Activated B cell treated with CpG ODN at 0.5 μM for 24 hours (primary cell): ENCODE measurements at places on chromosomes 5 and 9.

GRCh38 chr9:116502746-116503145 lies 184.4 kb upstream of the TRIM32 start:
- H3K27ac ChIP-seq = no peak overlapping the region
- peaks cover 14% of the 10 kb centered on the region for H3K4me1 ChIP-seq
- peaks cover 1% of the 10 kb centered on the region for H3K27me3 ChIP-seq
- DNase-seq = no peak
- no peaks in the 10 kb centered on the region for H3K36me3 ChIP-seq

DNA sequence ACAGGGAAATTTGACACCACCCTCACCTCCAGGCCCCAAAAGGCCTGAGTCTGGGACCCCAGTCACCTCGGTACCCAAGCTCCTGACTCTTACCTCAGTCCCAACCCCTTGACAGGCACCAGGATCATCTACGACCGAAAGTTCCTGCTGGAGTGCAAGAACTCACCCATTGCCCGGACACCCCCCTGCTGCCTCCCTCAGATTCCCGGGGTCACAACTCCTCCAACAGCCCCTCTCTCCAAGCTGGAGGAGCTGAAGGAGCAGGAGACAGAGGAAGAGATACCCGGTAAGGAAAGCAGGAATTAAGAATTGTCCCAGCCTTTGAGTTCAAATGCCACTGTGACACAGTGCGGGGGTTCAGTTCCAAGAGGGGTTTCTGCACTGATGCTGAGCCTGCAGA lies 1.3 kb downstream of the EIF4EBP3 start:
- peaks cover 39% of the 10 kb centered on the region for H3K4me1 ChIP-seq
- peak overlapping the region; percentile 95 for H3K27ac ChIP-seq
- H3K36me3 ChIP-seq = peaks cover 57% of the 10 kb centered on the region
- no peaks in the 10 kb centered on the region for H3K27me3 ChIP-seq
- peak overlapping the region; percentile 86 for H3K4me3 ChIP-seq

GRCh38 chr9:123378956-123379660 lies 23.1 kb downstream of the CRB2 start:
- H3K27ac ChIP-seq = no peak overlapping the region
- peaks cover 8% of the 10 kb centered on the region for H3K27me3 ChIP-seq
- DNase-seq = no peak
- H3K4me1 ChIP-seq = no peaks in the 10 kb centered on the region
- H3K36me3 ChIP-seq = peaks cover 5% of the 10 kb centered on the region
- no peak overlapping the region for H3K4me3 ChIP-seq

DNA sequence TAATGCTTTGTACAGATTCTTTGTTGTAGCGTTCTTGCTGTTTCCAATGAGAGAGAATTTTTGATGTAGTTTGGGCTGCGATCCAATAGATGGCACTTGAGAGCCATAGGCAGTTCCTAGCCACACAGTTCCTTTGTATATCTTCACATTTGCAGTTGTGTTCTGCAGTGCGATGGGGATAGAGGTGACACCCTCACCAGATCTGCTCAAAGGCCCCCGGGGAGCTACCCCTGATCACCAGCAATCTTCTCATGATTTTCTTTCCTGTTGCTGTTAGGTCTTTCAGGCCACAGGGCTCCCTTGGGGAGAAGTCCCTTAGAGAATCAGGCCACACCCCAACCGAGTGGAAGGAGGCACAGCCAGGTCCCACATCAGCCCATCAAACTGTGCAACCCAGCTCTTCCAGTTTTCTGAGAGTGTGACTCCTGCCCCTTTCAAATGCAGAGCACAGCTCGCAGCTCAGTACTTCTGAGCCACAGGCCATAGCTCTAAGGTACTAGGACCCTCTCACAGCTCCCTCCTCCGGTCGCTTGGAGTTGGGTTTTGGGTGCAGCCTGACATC lies 353.7 kb downstream of the SLCO4C1 start:
- no peak overlapping the region for H3K4me3 ChIP-seq
- H3K4me1 ChIP-seq = peaks cover 4% of the 10 kb centered on the region
- no peak overlapping the region for H3K27ac ChIP-seq
- H3K27me3 ChIP-seq = no peaks in the 10 kb centered on the region

DNA sequence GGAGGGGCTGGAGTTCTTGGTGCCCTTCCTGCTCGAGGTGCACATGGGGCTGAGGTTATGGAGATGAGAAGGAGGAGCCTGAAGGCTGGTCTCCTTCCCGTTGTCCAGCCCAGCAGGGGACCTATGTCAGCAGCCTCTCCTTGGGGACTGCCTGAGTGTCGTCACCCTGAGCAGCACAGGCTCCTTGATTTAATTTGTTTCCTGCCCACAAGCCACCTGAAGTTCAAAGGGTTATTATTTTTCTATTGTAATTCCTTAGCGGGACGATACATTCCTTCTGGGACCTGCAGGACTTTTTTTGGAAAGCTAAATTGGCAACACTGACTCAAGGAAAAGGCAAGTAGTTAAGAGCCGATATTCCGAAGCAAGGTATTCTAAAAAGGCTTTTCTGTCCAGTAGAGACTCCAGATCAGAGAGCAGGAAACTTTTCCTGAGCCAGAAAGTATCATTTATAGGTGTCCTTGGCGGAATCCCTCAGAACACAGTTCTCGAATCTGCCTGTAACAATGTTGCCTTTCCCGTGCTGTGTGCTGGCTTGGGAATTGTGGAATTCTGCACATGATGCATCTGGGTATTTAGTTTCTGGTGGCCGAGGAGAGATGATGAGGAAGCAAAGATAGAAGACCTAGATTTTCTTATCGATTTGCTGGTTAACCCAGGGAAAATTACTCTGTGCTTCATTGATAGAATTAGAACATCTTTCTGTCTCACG lies 55.4 kb downstream of the ARHGAP26 start:
- no peak overlapping the region for H3K27ac ChIP-seq
- no peak overlapping the region for H3K4me3 ChIP-seq
- DNase-seq = no peak
- H3K36me3 ChIP-seq = no peaks in the 10 kb centered on the region
- peaks cover 8% of the 10 kb centered on the region for H3K4me1 ChIP-seq
